ENCODE measurements at places on chromosomes 11 and 22.

DNA sequence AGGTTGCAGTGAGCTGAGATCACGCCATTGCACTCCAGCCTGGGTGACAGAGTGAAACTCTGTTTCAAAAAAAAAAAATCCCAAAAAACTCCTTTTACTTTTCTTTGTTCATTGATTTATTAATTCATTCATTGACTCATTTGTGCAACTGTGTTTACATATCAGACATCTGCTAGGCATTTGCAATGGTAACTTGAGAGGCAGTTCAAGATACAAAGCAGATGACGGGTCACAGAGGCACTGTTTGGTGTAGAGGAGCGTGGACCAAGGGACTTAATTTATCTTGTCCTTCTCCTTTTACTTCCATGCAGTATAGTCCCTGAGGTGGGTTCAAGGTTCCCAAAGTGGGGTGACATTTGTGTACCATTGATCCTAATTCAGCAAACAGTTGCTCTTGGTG lies 71.4 kb downstream of the KIAA1671 start:
- DNase-seq: no peak

- DNase-seq: no peak
Measured at GRCh38 chr11:72602250-72602904, 71.8 kb downstream of the PDE2A start.

- DNase-seq: no peak
Measured at GRCh38 chr22:30386608-30386959, 627 bp downstream of the RNF215 start.

- peak; percentile 67 for DNase-seq
Measured at GRCh38 chr22:23769321-23769965, 1.7 kb upstream of the CHCHD10 start.

GRCh38 chr11:62273789-62274275 lies 3.9 kb downstream of the SCGB2A2 start:
- DNase-seq: no peak

GRCh38 chr22:45211848-45212247 lies 28.8 kb downstream of the KIAA0930 start:
- no peak for DNase-seq

GRCh38 chr11:123080015-123080414 lies 18.1 kb upstream of the HSPA8 start:
- DNase-seq: no peak

Measured in Karpas-422 (cell line).